ENCODE measurements at places on chromosomes 1 and 21. TPM values are rescaled to one million over a fixed set of nuclear protein-coding genes. Genes with fewer than 3 reads are reported as not detected.

PPIAL4G gene
- not detected for total RNA-seq

CDK11B gene
- total RNA-seq: 10.5 TPM

PRRX1 gene
- 4.4 TPM for total RNA-seq

ETS2 gene
- total RNA-seq: 76.2 TPM
